Fibroblast of skin of back (primary cell): ENCODE measurements at places on chromosomes 11 and 22.

DNA sequence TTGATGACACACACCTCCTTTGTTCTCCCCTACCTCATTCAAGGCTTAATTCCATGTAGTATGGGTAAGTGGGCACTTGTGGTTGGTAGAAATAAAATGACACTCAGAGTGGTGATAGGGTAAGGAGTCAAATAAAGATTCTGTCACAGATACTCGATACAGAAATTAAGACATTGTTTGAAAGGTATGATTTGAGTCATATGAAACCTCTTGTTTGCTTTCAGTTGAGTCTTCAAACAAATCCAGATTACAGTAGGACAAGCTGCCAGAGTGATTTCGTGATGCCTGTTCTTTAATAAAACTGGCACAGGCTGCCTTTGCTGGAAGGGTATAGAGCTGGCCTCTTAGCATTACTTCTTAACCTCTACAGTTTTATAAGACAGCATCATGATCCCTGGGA, 182.4 kb downstream of the SPON1 start:
- DNase-seq = no peak

GRCh38 chr11:35814081-35814695, 129.7 kb upstream of the LDLRAD3 start:
- DNase-seq = no peak

GRCh38 chr11:97123237-97123636, 733.4 kb downstream of the JRKL start:
- DNase-seq = no peak

DNA sequence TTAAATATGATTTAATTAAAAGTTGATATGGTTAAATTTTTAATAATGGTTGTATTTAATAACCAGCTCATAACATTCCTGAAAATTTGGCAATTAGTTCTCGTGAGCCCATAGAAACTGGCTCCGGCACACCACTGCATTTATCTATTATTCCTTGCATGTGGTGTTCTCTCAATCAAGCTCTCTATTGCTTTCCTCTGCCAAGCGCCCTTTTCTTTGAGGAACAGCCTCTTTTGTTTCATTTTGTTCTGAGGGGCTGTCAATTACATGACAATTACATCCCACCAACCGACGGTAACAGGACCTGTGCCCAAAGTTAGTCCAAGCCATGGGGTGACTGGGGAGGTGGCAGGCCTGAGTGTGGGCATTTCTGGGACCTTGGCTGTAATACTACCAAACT, 8.1 kb downstream of the C11orf91 start:
- no peak for DNase-seq

- peak; percentile 76 for DNase-seq
These were observed 2.0 kb upstream of the UBXN1 start for GRCh38 chr11:62680825-62681240.

- peak; percentile 73 for DNase-seq
These were observed 36.9 kb upstream of the CLPB start for GRCh38 chr11:72471005-72471898.

GRCh38 chr11:5713695-5714094, 22.6 kb upstream of the OR56B1 start:
- DNase-seq = no peak

- DNase-seq = peak; percentile 17
These were observed 123.8 kb upstream of the NTM start for GRCh38 chr11:131246663-131247062.

DNA sequence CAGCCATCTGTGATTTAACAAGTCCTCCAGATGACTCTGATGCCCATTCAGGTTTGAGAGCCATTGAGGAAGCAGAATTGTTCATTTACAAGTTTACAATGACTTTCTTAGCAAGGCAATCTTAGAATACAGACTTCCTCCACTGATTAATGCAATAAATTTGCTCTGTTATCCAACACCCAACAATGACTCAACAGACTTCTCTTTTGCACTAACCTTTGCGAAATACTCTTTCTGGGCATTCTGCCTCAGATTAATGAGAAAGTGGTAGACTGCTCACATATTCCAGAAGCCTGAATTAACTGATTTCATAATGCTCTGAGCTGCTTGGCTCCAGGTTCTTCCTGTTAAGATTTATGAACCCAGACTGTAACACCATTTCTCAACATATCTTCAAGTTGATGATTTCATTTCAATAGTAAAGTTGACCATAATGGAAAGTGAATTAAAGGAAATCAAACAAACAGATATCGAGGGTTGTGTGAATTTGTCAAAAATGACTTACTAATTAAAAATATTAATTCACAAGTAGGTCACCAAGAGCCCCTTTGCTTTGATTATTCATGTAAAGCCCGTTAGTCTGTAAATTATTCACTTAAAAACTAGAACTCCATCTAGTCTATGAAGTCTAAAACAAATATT, 70.5 kb upstream of the BLID start:
- DNase-seq = peak; percentile 86

DNA sequence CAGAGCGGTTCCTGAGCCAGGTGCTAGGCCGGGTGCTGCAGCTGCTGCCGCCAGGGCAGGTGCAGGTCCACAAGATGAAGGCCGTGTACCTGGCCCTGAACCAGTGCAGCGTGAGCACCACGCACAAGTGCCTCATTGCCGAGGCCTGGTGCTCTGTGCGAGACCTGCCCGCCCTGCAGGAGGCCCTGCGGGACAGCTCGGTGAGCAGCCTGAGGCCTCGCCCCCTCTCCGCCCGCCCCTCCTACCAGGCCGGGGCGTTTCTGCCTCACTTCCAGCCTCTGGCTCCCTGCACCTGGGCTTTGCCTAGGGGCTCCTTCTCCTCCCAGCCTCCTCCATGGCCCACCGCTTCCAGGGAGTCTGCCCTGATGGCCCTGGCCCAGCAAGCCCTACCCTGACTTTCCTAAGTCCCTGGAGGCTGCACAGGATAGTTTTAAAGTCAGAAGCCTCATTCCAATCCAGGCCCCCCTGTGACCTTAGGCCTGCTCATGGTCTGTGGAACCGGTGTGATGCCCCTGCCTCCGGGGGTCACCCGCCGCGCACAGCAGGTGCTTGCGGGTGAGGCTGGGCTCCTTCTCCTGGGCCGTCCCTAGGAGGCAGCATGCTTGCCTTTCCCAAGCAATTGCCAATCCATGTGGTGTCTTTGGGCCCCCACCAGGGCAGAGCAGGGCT, 5.5 kb downstream of the TCIRG1 start:
- no peak for DNase-seq

GRCh38 chr11:36478700-36479329, 31.3 kb downstream of the TRAF6 start:
- DNase-seq = peak; percentile 63

GRCh38 chr11:116853461-116854073, 16.1 kb upstream of the APOA1 start:
- DNase-seq = peak; percentile 89
